ENCODE measurements at places on chromosomes 5 and 9.

DNA sequence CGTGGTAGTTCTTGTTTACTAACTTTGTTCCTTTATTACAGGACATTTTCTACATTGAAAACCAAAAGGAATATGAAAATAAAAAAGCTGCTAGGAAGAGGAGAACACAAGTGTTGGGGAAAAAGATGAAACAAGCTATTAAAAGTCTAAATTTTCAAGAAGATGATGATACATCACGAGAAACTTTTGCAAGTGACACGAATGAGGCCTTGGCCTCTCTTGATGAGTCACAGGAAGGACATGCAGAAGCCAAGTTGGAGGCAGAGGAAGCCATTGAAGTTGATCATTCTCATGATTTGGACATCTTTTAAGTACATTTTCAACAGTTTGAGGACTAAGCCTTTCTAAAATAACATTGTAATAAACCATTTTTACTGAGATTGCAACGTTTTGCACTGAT is 23.8 kb downstream of the PHAX start:
- DNase-seq, result no peak

DNA sequence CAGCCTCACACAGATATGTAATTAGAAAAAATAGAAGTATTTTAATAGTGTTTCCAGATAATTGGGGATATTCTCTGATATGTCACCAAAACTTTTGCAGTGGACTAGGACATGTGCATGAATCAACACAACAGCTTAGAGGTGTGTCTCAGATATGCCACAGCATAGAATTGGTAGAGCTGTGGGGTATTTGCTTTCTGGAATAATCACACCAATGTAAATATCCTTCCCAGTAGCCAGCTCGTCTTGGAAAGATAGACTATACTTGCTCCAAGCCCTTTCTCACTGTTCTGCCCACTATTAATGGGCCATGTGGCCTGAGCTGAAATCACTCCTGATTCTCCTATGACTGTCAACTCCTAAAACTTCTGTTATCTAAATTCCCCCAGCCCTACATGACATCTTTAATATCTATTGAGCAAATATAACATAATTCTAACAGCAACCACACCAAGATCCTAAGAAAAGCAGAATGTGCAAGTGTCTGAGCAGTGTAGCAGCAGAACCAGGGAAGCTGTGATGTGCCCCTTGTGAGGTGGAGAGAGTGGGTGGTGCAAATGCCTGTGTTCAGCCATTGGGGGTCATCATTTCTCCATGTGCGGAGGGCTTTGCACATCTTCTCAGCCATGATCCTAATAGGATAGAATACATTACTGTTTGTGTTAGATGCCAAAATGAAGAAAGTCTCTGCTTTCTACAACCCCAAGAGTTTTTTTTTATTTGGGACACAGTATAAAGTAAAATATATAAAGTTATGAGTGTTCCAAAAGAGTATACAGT is 65.0 kb downstream of the MELK start:
- no peak for DNase-seq

DNA sequence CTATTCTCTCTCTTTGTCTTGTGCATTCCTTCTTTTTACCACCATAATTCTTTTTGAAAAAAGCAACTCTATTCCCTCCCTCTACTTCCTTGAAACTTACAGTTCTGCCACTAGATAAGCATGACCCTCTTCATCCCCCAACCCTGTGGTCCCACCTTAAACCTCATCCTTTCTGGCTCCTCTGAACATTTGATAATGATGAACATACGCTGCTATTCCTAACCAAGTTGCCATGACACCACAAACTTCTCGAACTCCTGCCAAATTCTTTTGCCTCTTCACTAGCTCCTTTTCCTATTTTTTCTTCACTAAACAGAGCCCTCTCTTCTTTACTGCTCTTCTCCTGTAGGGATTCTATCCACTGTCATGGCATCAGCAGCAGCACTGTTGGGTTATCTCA is 57.1 kb downstream of the MOCS2 start:
- no peak for DNase-seq

DNA sequence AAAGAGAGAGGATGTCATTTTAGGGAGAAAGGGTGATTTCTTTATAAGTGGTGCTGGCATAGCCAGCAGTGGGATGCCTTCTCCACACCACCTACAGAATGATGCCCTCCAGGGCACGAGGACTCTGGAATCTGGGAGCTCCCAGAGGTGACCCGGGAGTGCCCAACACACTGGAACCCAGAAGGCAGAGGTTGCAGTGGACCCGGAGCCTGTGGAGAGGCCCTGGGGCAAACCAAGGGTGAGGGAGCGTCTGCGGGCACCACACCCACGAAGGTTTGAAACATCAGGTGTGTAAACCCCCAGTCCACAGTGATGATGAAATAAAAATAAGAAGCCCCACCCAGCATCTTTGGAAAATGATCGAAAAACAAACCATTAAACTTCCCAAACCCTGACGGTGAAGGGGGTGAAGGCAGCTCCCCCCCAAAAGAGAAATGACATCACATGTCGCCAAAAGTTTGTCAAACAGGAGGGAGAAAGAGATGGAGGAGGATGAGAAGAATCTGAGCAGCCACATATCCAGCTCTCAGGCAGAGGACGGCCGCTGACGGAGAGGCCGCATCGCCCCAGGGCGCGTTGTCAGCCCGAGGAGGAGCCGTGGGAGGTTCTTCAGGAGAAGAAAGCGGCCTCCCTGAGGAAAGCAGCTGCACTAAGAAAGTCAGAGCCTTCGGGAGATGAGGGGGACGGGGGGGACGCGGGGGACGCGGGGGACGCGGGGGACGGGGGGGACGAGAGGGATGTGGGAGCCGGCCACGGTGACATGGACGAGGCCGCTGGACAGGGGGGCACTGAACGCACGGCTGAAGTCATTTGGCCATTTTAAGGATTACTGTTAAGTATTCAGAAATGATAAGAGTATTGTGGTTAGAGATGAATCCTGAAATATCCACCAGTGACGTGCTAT is 43.1 kb upstream of the NSMF start:
- DNase-seq, result no peak

- no peak for DNase-seq
Observed at GRCh38 chr5:24767086-24767485, 122.3 kb upstream of the CDH10 start.

DNA sequence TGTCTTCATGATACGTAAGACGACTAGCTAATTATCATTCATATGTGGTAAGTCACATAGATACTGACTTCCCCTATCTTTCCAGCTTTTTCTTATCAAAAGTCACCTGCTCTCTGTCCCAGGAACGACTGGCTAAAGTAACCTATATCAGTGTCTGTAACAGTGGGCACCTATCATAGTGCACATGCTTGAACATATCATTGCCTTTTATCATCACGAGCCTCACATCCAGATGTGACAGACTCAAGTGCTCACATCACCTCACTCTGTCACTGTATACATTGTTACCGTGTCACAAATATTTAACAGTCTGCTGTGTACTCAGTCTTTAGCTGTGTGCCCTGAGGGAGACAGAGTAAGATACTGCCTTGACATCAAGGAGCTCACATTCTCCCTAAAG is 125.4 kb upstream of the CCDC152 start:
- no peak for DNase-seq

GRCh38 chr9:138070815-138071214 is 193.2 kb downstream of the CACNA1B start:
- DNase-seq, result no peak
